SK-N-MC (cell line): ENCODE measurements at places on chromosomes 3 and 15.
A peak's percentile ranks its signal among the peaks of the same experiment; 100 is the strongest.

- no peak for DNase-seq
Measured at GRCh38 chr15:100236981-100237720, 104.6 kb downstream of the ADAMTS17 start.

DNA sequence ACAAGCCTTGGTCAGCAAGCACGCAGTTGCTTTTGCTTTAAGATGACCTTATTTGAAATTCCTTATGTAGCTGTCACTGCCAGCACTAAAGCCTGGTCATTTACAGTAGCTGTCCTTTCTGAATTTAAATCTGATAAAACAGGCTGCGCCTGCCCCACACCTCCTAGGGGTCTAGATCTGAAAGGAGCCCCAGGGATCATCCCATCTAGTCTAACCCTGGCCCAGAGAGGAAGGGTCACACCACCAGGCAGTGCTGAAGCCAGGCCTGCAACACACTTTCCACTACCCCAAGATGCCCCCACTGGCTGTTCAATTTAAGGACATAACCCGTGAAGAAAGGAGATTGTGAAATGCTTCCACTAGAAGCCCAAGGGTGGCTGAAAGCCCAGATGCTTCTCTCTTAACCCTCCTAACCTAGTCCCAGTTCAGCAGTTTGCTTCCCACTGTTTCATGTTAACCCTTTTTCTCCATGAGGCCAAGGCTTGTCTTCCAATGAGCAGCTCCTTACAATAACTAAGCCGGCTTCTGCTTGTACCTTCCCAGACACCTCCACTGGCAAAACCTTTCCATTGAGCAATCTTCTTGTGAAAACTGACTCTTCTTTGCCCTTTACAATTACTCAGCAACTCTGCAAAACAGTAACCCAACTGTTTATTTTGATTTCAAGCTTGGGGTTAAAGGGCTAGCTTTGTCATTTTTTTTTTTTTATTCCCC lies 198.9 kb upstream of the LPP start:
- DNase-seq: no peak

DNA sequence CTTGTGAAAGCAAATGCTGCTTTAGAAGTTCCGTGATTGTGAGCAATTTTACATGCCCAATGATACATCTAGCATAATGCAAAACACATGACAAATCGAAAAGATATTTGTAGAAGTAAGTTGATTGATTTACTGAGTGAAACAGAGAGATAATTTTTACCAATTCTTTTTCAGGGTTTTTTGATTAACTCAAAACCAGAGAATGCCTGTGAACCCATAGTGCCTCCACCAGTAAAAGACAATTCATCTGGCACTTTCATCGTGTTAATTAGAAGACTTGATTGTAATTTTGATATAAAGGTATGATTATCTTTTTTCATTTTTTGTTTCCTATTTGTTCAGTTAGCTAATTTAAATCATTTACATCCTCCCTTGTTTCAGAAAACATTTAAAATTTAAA lies 58.8 kb downstream of the RNF13 start:
- no peak for DNase-seq

DNA sequence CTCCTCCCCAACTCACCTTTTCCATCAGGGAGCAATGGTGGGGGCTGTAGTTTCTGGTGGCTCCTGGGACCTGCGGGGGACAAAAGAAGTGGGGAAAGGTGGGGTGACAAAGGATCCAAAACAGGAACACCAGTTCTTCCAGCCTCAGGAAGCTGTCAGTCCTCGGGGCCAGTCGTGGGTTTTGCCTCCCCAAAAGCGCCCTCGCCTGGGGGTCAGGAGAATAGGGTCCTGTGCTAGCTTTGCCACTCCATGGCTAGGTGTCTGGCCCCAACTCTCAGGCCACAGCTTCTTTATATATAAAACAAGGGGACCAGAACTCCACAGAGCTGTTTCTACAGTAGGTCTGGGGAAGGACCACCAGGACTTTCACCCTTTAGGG lies 4.0 kb downstream of the CCDC9B start:
- no peak for DNase-seq

DNA sequence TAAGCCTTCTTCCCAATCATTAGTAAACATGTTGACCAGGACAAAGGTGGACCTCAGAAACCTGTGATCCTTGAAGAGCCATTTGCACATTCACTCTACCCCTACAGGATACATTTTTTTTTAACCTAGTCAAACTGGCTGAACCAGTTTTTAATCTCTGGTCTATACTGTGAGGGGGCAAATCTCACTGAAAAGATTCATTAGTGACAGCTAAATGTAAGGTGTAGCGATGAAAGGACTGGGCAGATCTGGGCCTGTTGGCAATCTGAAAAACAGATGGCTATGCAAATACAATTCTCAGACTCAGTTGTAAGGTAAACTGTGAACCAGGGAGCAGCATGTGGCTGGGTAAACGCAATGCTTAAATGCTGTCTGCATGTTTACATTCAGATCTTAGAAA lies 75.6 kb upstream of the SNTN start:
- no peak for DNase-seq

DNA sequence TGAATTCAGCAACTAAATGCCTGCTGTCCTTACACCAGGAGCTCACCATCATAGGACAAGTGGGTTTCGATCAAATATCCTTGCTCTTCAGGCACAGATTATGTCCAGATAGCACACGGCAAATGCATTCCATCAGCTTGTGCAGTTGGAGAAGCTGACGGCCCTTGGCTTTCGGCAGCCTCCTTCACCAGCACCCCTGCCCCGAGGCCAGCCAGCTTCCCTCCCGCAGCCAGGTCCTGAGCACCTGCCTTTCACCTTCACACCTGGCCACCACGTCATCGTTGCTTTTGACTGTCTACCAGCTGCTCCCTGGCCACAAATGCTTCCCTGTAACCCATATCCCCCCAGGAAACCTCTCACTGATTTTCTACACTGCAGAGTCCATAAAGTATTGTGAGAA lies 355.5 kb downstream of the OCA2 start:
- no peak for DNase-seq

GRCh38 chr15:33055962-33056361 lies 138.6 kb downstream of the FMN1 start:
- no peak for DNase-seq

GRCh38 chr3:47645551-47645950 lies 66.9 kb upstream of the CSPG5 start:
- no peak for DNase-seq

DNA sequence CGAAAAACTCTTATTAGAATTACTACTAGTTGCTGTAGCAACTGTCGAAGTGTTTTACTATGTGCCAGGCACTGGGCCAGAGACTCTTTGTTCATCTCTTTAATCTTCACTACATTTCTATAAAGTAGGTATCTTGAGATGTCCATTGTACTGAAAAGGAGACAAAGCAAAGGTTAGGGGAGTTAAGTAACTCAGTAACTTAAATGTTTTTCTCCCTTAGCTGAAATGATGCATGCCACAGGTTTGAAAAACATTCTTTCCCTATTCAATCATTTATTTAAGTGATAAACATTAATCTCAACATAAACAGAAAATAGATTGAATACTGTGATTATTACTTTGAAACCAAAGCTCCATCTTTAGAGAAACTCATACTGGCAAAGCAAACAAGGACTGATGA lies 776.2 kb downstream of the FHIT start:
- DNase-seq: no peak

DNA sequence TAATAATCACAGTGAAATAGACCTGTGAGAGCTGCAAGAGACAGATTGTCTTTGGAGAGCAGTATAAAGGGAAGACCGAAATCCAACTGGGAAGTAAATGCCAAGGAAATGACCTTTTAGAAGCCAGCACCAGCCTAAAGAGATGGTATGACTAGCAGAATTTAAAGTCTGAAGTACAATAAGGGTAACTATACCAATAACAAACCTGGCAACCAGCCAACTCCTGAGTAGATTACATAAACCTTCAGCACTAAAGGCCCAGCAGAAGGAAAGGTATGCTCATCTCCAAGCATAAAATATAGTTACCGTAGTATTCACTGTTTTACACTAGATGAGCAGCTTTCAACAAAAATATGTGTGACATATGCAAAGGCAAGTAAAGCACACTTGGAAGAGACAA lies 155.1 kb upstream of the SATB1 start:
- no peak for DNase-seq

GRCh38 chr15:86164232-86164898 lies 84.7 kb downstream of the AGBL1 start:
- DNase-seq: no peak

DNA sequence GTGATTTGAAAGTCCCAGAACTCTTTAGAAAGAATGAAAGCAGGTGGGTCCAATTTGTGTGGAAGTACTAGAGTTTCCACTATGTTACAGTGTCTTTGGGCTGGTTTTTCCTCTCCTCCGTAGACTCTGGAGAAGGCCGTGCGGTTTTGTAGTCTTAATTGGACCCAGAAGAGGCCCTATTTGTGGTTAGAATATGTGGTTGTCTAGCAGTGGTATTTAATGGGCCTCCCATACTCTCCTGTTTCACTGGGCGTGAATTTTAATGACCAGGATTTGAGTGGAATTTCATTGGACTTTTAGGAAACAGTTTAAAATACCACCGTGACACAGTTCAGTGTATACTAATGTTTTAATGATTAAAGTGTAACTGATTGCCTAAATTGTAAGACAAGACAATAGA lies 182.3 kb downstream of the BBX start:
- peak; percentile 69 for DNase-seq

GRCh38 chr3:94246171-94246570 lies 183.3 kb downstream of the NSUN3 start:
- DNase-seq: no peak

- no peak for DNase-seq
Measured at GRCh38 chr15:69616558-69616957, 163.9 kb downstream of the RPLP1 start.

DNA sequence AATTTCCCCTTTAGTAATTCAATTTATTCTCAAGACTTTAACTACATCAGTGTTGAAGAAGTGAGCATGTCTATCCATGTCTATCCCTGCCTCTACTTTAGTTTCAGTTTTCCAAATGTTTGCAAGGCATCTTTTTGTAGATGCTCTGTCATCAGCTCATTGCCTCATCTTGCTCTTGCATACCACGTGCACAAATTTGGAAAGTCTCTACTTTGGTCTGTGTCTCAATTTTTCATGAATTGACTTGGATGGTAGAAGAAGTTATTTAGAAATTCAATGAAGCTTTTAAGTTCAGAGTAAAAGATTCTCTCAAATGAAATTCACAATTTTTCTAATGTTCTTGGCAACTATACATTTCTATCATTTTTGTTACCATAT lies 55.3 kb downstream of the CLDN1 start:
- no peak for DNase-seq

GRCh38 chr3:28840976-28841376 lies 439.9 kb upstream of the RBMS3 start:
- DNase-seq: no peak

- DNase-seq: no peak
Measured at GRCh38 chr3:19596408-19596807, 337.6 kb downstream of the EFHB start.

GRCh38 chr3:151452841-151453240 lies 8.0 kb downstream of the IGSF10 start:
- DNase-seq: no peak

- DNase-seq: no peak
Measured at GRCh38 chr15:95149036-95149435, 917.7 kb downstream of the MCTP2 start.

DNA sequence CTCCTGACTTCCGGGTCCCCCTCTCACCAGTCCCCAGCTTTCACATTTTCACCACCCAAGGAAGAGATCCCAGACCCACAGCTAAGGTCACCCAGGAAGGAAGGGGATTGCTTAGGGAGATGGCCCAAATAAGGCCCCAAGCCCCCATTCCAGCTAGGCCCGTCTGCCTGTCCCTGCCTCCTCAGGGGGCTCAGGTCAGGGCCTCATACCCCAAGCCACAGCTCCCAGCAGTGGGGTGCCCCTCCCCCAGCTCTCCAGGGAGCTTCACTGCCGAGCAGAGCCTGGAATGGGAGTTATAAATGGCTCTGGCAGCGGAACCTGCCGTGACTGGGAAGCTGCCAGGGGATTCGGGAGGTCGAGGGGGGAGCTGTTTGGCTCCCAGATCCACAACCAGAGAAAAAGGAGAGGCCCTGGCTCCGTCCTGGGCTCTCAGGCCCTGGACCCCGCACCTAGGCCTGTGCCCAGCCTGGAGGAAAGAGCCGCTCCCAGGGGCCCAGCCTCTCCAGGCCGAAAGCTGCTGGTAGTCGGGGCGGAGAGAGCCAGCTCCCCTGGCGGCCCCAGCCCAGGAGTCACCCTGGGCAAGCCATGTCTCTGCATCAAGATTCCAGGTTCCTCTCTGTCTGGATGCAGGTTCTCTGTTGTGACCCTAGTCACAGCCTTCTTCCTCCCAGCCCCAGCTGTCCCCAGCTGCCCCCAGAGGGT lies 550 bp downstream of the CCDC9B start:
- no peak for DNase-seq

- no peak for DNase-seq
Measured at GRCh38 chr15:46708226-46708625, 1009.1 kb upstream of the SEMA6D start.

- no peak for DNase-seq
Measured at GRCh38 chr3:9402410-9403228, 5.2 kb downstream of the SETD5 start.

GRCh38 chr3:11635680-11636393 lies 7.9 kb downstream of the VGLL4 start:
- no peak for DNase-seq

- DNase-seq: no peak
Measured at GRCh38 chr3:155448531-155448930, 155.0 kb upstream of the STRIT1 start.

DNA sequence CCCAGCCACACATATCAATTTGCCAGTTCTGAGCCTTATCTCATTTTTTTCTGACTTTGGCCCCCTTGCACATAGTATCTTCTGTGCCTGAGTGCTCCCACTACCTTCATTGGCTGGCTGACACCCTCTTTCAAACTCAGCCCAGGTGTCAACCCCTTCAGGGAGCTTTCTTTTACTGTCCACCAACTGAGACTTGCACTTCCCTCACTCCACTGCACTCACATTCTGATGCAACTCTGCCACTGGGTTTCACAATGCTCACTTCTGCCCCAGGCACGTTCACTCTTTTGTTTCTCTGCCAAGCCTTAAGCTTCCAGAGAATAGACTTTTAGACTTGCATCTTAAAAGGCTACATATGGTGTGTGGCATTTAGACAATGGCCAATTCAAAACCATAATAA lies 101.5 kb upstream of the CBLB start:
- DNase-seq: peak; percentile 80

DNA sequence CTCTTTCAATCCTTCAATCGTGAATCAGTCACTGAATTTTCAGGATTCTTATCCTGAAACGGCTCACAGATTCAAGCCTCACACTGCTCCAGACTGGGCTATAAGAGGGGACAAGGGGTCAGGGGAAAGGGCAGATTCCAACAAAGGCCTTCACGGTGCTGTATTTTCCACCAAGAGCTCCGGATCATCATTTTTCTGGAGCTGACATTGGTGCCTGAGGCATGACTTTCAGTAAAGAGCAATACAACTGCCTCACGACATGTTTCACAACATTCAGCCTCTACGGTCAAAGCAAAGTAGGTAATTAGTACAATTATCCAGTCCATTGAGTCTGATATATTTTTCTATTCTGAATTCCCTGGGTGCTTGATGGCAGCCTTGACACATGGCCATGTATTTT lies 185.0 kb upstream of the PRICKLE2 start:
- DNase-seq: no peak
